ENCODE measurements at places on chromosomes 2 and 18. TPM values are rescaled to one million over a fixed set of nuclear protein-coding genes. Genes with fewer than 3 reads are reported as not detected.

TMEM237 gene
- polyA plus RNA-seq, result 0.53 TPM

DNA sequence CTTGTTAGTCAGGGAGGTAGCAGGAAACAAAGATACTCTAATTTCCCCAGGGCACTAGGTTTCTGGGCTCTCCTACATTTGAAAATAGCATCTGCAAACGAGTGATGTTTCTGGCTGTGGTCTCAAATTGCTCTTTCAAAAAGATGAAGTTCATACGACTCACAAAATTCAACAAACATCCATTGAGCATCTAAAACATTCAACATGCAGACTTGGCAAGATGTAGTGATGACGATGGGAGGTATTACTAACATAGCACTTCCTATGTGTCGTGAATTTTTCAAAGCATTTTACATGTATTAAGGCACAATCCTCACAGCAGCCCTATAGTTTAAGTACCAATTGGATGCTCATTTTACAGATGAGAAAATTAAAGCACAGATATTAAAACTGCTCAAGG lies 5.2 kb downstream of the CCBE1 start:
- DNase-seq, result no peak
- peaks cover 33% of the 10 kb centered on the region for H3K27me3 ChIP-seq
- no peak overlapping the region for H3K27ac ChIP-seq
- no peaks in the 10 kb centered on the region for H3K36me3 ChIP-seq

LGALSL gene
- polyA plus RNA-seq, result not detected

DNA sequence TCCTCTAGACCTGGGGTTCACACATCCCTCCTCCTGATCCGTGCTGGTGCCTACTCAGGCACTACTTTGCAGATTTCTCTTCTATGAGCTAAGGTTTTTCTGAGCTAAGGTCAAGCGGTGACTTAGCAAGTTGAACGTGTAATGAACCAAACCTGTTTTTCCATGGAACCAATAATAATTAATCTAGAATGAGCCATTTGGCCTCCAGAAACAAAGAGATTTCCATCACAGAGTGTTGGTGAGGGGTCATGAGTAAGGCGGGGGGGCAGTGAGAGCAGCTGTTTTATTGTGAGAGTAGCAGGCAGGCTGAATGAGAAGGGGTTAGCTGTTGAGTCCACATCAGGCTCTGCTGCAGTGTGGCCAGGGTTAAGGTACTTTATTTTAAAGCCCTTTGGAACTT lies 112.0 kb upstream of the FOSL2 start:
- H3K4me3 ChIP-seq, result no peak overlapping the region
- H3K27ac ChIP-seq, result no peak overlapping the region
- no peaks in the 10 kb centered on the region for H3K36me3 ChIP-seq
- H3K4me1 ChIP-seq, result peaks cover under 1% of the 10 kb centered on the region
- no peaks in the 10 kb centered on the region for H3K27me3 ChIP-seq
- no peak for DNase-seq

DNA sequence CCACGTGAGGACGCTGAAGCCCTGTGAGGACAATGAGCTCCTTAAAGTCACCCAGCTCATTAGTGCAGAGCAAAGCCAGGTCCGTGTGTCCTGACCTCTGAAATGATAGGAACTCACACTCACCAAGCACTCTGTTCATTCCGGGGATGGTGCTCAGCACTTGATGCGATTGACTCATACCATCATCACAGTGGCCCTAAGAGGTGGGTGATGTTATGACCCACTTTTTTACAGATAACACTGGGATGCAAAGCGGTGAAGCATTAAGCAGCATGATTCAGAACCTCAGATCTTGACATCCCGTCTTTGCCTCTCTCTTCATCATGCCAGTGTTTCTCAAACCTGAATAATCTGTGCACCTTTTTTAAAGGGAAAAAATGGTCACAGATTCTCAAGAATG lies 234.8 kb downstream of the ALPK2 start:
- no peak for DNase-seq
- no peak overlapping the region for H3K4me3 ChIP-seq
- no peaks in the 10 kb centered on the region for H3K4me1 ChIP-seq
- no peaks in the 10 kb centered on the region for H3K27me3 ChIP-seq
- no peaks in the 10 kb centered on the region for H3K36me3 ChIP-seq

DNA sequence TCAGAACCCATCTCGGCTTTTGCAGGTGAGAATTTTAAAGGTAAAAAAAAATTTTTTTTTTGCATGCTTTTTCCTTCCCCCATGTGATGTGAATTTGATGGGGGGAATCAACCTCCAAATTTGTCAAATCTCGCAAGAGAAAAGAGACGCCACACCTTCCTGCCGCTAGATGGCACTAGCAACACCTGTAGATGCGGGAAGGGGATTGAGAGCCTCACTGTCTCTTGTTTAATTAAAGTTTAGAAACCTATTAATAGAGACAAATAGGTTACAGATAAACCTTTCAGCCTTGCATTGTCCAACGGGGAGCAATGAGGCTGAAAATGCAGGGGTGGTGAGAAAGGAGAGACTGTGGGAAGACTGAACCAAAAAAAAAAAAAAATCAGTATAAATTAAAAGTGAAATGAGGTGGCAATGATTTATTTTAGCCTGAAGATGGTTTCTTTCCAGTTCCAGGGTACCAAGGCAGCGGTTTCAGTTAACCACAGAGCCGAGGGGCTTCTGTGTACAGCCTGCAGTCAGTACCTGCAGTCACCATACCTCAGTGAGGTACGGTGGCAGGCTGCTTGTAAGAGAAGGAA lies 84.6 kb downstream of the NRP2 start:
- no peaks in the 10 kb centered on the region for H3K27me3 ChIP-seq
- no peaks in the 10 kb centered on the region for H3K4me1 ChIP-seq
- peak; percentile 51 for DNase-seq
- H3K27ac ChIP-seq, result no peak overlapping the region

DNA sequence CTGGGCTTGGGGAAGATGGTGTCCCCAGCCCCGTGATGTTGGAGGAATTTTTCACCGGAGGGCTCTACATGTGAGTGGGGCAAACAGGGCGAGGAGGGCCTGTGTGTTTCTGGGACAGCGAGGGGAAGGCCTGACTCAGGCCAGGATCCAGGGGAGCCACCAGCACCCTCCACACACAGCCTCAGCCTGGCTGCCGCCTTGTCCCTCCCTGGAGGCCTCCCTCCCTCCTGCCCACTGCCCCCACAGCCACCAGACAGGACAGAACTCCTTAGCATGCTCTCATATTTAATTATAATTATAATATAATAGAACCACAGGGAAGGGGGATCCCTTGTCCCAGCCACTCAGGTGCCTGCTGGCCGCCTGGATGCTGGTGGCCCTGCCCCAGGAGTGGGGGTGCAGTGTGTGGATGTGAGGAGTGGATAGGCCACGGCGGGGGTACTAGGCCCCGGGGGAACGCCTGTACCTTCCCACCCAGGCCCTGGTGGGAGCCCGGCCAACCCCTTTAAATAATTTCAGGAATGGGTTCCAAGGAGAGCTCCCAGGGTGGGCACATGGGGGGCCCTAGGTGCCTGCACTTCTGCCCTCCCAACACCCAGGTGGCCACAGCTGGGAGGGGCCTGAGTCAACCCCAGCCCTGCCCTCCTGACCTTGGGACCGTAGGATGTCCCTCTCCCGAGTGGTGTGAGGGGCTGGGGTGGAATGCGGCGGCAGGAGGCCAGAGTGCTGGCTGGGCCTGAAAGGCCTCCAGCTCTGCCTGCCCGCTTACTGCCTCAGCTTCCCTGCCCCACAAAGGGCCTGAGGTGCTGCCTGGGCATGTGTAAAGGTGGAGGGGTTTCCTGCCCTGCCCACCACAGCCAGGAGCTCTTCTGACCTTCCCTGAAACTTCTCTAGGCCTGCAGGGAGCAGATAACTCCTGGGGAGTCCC lies 8.8 kb downstream of the PDCD1 start:
- no peak for DNase-seq
- H3K27me3 ChIP-seq, result no peaks in the 10 kb centered on the region
- H3K4me1 ChIP-seq, result peaks cover 3% of the 10 kb centered on the region
- H3K36me3 ChIP-seq, result no peaks in the 10 kb centered on the region
- H3K4me3 ChIP-seq, result no peak overlapping the region

DNA sequence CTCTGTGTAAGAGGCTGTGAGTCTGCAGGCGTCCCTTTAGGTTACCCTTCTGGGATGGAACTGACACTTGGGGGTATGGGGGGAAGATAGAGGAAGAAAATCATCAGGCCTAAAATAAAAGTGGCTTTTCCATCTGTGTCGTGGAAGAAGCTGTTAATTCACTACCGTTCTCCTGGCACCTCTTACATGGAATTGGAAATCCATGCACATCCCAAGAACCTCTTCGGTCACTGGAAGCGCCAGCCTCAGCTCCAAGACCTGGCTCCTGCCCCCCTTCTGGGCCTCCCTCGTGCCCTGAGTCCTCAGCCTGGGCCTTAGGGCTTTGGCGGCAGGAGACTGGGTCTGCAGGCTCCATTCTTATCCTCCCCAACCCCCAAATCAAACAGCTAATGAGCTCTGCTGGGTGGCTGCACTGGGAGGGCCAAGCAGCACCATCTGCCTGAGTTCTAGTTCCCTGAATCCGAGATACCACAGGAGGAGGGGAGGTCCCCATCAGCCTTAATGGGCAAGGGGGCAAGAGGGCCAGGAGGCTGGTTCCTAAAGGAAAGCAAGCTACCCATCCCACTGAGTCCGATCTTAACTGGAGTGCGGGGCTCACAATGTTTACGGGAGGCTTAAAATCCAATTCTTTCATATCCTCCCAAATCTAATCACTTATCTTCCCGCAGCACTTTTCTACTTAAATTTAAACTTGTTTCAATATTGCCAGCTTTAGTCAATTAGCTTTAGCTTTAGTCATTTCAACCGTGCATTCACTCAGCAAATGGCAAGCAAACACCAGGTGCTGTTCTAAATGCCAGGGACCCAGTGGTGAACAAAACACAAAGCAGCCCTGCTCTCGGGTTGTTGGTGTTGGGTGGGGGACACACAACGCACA lies 52.8 kb downstream of the FAM178B start:
- DNase-seq, result no peak
- H3K27me3 ChIP-seq, result no peaks in the 10 kb centered on the region
- H3K4me3 ChIP-seq, result no peak overlapping the region
- H3K27ac ChIP-seq, result no peak overlapping the region
- no peaks in the 10 kb centered on the region for H3K36me3 ChIP-seq
- no peaks in the 10 kb centered on the region for H3K4me1 ChIP-seq

GDF7 gene
- polyA plus RNA-seq, result not detected

EVA1A gene
- polyA plus RNA-seq, result not detected

LRP2 gene
- polyA plus RNA-seq, result not detected

Data from CD14-positive monocyte (primary cell).